ENCODE measurements at places on chromosomes 1 and 21.
A peak's percentile ranks its signal among the peaks of the same experiment; 100 is the strongest.

DNA sequence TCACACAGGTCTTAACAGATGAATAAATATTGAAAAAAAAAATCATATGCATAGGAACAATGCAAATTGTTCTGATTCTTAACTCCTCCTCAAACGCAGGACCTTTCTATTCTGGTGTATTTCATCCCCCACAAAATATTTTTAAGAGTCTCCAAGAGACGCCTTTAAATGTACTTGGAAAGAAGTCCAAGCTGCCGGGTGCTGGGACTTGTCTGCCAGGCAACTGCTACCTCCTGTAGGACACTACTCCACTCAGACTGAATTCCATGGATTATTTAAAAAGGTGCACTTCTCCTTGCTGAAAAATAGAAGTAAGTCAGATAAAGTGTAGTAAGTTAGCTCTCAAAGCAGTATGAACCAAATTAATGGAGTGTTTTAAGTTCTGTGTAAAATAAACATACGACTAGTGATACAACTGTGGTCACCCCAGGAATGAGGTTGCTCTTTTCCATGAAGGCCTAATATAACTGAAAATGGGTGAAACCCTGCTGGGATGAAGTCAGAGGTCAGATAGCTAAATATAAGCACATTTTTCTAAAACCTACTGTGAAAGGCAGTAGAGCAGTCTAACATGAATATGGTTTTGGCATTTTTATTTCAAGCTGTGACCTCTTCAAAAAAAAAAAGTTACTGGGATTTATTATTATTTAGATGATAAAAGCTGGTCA lies 189.2 kb upstream of the PBX1 start:
- no peak for DNase-seq

- DNase-seq: no peak
These were observed 21.2 kb downstream of the PEX14 start for GRCh38 chr1:10495952-10496351.

DNA sequence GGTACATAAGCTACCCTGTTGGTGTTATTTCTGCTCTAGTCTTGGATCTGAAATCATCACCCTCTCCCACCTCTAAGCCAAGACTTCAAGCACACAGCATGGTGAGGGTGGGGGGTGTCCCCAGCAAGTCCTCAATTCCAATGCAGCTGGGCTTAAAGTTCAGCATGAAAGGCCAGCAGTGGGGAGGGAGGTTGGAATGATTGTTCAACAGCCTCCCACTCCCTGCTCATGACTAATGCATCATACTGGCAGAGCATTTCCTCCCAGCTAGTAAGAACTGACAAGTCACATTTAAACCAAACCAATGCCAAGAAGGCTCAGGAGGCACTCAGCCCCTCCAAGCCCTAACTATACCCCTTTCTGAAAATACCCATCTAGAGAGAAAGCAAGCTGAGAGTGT lies 50.1 kb downstream of the TIAM1 start:
- DNase-seq: peak; percentile 67

DNA sequence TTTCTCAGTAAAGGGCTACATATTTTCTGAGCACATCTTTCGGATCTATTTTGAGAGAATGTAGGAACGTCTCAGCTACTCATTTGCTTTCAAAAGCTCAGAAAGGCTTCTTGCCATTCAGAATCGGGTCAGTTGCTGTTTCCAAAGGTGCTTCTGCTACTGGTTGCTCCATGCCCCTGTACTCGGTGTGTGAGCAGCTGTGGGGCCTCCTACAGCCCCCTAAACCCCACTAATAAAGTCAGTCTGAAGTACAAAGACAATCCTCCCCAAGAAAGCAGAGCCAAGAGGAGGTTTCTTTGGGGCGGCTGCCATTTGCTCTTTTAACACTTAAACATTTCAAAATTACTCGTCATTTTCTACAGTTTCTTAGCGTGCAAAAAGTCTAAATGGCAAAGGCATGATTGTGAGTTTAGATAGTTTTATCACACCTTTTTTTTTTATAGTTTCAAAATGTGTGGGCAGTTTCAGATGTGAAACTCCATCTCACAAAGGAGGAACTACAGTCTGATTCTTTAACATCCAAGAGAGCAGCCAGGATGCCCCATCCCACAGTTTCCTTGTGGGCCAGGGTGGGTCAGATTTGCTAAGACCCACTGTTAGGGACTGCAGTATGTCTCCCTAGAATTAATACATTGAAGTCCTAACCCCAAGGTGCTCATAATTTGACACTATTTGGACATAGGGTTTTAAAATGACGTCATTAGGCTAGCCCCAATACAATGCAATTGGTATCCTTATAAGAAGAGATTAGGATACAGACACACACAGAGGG lies 4.1 kb downstream of the RUNX1 start:
- no peak for DNase-seq

DNA sequence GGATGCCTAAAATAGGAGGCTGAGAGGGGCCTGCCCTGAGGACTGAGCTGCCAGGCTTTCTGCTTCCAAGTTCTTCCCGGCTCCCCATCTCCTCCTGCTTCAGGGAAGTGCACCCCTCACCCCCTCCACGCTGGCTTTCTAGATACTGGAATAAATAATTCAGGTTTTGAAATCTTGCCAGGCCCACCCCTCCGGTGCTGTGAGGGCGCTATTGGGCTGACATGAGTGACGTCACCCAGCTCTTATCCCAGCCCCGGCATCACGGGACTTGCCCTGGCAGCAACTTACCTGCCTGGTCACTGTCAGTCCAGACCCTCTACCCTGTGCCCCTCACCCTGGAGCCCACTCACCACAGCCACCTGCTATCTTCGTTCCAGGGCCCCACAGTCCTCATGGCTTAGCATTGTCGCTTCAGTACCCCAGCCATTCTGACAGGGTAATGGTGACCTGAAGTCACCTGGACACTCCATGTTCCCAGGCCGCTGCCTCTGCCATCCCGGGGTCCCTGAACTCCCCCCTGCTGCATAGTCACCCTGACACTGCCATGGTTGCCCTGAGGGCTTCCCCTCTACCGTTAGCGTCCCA lies 819 bp upstream of the GPR3 start:
- DNase-seq: no peak

GRCh38 chr1:150751443-150751842 lies 14.1 kb downstream of the CTSS start:
- no peak for DNase-seq

GRCh38 chr1:20151906-20152598 lies 12.9 kb downstream of the PLA2G2F start:
- peak; percentile 75 for DNase-seq

DNA sequence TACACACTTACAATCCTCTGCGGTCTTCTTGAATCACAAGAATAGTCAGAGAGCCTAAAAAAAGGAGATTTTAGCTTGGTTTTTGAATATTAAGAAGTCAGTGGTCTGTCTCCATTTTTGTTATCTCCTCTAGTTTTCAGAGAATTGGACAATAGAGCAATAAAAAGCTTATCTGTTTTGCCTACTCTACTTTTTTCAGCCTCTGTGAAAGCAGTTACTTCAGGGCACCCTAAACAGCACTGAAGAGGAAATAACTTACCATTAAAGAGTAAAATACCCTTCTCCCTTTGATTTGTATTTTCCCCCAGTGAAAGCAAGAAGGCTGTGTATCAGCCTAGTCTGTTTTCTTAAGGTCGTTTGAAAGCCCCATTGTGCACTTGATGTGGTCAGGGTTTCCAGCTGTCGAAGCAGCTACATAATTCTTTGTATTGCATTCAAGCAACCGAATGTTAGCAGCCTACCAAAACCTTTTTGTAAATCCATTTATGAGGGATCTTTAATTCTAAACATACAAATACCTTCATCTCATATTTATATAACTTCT lies 1.0 kb downstream of the NTMT2 start:
- no peak for DNase-seq

DNA sequence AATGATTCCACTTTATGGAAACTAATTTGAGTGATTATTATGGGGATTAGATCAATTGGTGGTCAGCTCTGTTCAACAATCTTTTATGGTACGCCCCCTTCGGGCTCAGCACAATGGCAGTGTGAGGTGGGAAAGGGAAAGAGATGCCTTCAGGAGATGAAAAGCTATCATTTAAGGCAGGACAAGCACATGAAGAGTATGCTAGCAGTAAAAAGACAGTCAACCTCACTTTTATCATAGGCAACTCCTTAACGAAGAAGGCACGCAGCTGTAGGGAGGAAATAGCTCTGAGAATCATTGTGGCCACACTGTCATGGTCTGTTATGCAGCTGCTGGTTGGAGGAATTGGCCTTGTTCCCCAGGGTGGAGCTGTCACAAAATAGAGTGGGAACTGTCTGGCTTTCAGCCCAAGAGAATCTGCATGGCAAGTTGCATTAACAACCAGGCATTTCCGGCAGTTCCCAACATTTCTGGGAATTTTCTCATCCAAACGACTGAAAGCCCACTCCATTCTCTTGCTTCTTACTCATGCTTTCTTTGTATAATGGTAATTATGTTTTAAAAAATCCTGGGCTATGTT lies 54.4 kb upstream of the BCL10 start:
- no peak for DNase-seq

DNA sequence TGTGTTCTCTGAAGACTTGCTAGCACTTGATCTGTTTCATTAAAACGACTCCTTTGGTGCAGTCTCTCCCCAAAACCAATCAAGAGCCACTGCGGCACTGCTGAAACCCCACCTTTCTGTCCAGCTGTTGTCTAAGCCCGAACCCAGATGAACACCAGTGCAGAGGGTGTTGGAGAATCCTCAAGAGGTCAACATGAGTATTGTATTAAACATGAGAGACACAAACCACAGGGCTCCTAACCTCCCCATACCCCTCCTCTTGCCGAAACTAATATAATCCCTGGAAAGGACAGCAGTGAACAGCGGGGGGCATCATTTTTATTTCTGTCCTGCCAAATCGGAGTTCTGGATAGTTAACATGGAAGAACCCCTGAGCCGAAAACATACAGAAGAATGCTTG lies 333.9 kb downstream of the CAMTA1 start:
- DNase-seq: no peak

DNA sequence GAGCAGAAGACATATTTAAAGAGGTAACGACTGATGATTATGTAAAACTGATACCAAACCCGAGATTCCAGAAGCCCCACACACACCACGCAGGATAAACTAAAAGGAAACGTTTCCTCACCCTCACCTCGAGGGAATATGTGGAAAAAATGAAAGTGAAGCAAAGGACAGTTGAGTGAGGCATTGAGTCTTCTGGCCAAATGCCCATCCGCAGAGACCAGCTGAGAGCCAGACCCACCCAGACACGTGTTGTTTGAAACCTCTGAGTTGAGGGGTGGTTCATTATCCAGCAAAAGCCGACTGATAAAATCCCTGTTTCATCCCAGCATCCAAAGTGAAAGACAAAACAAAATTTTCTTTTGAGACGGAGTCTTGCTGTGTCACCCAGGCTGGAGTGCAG lies 29.6 kb upstream of the PCBP3 start:
- no peak for DNase-seq

DNA sequence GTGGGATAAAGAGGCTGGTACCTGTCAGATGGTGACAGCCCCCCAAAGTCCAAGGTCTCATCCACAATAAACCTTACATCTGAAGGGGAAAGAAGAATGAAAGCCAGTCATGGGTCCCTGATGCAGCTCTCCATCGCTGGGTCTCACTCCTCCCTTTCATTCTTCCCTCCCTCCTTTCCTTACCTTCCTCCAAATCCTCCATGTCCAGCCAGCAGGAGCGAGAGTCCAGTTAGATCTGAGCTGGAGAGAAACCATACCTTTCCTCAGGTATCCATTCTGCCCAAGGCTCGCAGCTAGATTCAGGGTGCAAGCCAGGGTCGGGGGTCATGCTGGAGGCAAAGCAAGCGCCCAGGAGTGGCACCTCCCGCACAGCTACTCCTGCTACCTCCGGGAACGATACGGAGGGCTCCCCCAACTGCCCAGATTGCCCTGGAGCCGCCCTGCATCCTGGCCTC lies 421 bp downstream of the PSRC1 start:
- DNase-seq: no peak

- DNase-seq: no peak
These were observed 181.1 kb downstream of the RASAL2 start for GRCh38 chr1:178275049-178275448.

GRCh38 chr1:210688512-210689234 lies 360.0 kb downstream of the HHAT start:
- DNase-seq: no peak

DNA sequence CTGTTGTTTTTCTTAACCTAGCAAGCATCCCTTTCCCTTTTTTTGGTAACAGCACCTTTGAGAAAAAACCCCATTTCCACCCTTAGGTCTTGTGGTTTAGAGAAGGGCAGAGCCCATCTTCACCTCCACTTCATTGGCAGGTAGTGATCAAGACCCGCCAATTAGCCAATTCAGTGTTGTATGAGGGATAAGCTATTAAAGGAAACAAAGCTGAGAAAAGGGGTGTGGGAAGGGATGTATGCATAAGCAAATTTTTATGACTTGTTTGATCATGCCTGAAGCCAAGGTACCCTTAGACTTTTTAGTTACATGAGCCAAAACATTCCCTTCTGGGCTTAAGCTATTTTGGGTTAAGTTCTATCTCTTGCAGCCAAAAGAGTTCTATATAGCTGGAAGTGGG lies 3.6 kb upstream of the ZNF697 start:
- no peak for DNase-seq

DNA sequence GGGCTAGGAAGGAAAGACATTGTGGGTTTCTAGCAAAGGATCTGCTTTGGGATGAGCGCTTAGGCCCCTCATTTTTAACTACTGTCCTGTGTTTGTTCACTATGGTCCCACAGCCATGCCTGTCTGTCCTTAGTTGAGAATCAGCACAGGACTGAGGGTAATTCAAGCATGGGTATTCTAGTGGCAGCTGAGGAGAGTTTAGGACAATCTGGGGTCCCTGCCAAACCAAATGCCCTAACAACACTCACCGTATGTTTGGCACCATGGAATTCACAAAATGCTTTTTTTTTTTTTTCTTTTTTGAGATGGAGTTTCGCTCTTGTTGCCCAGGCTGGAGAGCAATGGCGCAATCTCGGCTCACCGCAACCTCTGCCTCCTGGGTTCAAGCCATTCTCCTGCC lies 10.4 kb downstream of the ARHGEF11 start:
- DNase-seq: no peak

GRCh38 chr1:15219280-15220023 lies 27.6 kb upstream of the FHAD1 start:
- DNase-seq: no peak

GRCh38 chr1:231814521-231814920 lies 187.9 kb downstream of the DISC1 start:
- DNase-seq: no peak

DNA sequence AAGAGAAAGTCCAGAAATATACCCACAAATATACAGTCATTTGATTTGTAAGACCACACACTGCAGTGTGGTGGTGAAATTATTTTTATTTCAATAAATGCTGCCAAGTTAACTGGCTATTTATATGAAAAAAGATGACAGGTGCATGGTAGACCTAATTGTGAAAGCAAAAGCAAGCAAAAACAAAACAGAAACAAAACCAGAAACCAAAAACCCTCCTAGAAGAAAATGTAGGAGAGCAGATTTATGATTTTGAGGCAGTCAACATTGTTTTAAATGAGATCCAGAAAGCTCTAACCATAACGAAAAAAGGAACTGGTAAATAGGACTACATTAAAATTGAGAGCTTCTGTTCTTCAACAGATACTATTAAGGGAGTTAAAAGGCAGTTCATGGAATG lies 303.6 kb downstream of the PRDM2 start:
- no peak for DNase-seq

- peak; percentile 72 for DNase-seq
These were observed at the start of gene MCOLN3 for GRCh38 chr1:85048296-85049064. TSS of gene MCOLN3 (minus strand) at chr1:85048500. CDS start at chr1:85045360, 3,140 bp downstream.

Data from SW480 (cell line).